ENCODE measurements at places on chromosomes 7 and 10.

DNA sequence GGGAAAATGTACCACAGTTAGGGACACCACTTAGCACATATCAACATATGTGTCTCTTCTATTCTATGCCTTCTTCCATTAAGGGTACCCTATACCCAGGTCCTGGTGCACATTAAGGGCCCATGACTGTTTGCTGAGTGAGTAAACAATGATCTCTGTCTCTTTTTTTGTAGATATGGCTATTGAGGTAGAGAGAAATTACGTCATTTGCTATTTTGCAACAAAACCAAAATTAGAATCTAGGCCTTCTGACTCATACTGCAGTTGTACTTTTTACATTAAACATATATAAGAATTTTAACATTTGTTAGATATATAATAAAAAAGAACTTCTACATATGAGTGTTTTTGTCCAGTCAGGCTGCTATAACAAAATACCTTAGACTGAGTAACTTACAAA, 683.2 kb upstream of the LRRN3 start:
- DNase-seq = no peak

- no peak for DNase-seq
Observed at GRCh38 chr10:114492351-114493037, 88.2 kb upstream of the AFAP1L2 start.

DNA sequence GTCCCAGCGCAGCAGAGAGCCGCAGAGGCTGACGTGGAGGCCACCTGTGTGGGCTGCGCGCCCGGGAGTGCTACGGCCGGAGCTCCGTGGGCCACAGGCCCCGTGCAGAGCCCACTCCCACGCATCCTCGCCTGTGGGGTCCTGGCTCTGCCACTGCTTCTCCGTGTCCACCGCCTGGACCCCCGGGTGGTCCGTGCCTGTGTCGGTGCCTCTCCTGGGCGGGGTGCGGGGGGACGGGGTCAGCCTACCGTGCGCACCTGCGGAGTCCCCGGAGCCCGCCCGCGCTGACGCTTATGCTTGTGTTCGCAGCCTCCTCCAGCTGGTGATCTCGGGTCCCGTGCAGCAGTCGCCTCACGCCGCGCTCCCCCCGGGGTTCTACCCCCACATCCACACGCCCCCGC, 7.8 kb upstream of the ZNF853 start:
- DNase-seq = no peak

DNA sequence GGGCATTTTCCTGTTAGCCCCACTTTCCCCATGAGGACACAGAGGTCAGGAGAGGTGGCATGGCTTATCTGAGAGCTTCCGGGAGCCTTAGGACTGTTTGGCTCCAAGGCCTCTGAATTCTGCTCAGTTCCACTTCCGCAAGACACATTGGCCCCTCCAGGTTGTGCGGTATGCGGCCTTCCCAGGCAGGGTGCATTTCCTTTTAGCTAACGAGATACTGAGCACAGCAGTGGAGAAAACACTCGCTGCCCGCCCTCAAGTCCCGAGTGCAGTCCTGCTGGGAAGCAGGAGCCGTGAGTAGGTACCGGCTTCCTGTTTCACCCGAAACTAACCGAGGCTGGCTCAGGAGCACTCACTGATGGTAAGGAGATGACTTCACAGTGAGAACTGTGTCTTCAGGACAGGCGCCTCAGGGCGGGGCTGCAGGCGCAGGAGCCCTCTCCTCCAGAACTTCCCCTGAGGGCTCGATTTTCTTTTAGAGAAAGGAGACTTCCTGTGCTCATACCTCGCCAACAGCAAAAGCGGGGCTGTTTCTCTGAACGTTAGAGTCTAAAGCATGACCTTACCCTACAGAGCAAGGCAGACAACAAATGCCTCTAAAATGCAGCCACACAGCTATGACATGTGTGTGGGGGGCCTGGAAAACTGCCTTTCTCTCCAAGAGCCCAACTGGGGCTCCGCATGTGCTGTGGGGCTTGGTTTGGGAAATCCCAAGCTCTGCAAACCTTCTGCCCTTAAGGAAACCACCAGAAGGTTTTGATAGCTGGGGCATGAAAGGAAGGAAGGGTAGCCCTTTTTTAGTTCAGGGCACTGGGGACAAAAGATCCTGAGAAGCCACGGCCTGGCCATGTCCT, 25.9 kb downstream of the RGS10 start:
- DNase-seq = peak; percentile 77

GRCh38 chr10:122617476-122618270, 57.1 kb downstream of the DMBT1 start:
- no peak for DNase-seq

Measured in stimulated activated CD4-positive, alpha-beta T cell treated with anti-CD3 and anti-CD28 coated beads, TNF-alpha, amount 100 ng/mL, for 24 hours (primary cell).